HTR-8/SVneo (cell line): ENCODE measurements at places on chromosomes 3 and 15.

- DNase-seq = no peak
Observed at GRCh38 chr15:81516461-81516860, 142.4 kb upstream of the TMC3 start.

- DNase-seq = no peak
Observed at GRCh38 chr15:88648357-88649214, 9.8 kb downstream of the ISG20 start.

DNA sequence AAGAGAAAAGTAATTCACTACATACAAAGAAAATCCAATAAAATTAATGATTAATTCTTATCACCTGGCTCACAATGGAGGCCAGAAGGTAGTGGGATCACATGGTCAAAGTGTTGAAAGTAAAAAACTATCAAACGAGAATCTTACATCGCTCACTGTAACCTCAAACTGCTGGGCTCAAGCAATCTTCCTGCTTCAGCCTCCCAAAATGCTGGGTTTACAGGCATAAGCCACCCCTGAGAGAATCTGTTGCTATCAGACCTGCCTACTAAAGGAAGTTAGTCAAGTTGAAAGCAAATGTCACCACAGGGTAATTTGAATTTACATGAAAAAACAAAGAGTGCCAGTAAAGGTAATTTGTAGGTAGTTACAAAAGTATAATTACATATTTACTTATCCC, 103.3 kb downstream of the PCCB start:
- no peak for DNase-seq

DNA sequence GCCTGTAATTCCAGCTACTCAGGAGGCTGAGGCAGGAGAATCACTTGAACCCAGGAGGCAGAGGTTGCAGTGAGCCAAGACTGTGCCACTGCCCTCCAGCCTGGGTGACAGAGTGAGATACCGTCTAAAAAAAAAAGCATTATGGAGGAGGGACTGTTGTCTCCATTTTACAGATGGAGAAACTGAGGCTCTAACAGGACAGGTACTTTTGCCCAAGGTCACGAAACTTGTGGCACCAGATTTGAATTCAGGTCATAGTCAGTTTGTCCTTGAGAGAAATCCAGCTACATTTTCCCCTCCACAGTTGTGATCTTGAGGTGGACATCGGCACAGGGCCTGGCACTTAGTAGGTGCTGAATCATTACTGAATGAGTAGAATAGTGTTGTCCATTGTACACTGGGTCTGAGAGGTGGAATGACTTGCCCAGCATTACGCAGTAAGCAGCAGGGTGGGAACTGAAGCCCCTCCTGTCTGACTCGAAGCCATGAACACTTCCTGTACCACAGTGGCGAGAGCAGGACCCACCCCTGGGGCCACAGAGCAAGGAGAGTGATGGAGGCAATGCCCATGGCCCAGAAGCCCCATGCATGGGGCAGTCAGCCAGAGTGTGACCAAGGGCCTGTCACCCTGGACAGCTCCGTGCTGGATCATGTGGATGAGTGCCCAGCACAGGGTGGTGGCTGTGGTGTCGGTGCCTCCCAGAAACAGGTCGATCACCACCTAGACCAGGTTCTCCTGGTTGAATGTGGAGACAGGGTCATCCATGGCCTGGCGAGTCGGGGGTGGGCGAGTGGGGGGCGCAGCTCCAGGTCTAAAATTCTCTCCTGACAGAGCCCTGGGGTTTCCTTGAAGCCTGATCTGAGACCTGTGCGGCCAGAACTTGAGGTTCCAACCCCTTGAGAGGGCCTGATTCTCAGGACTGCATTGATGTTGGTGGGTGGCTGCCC, 20.4 kb upstream of the PARL start:
- DNase-seq = no peak

- no peak for DNase-seq
Observed at GRCh38 chr3:188352196-188352927, 198.4 kb downstream of the LPP start.

GRCh38 chr3:195187609-195188425, 83.1 kb downstream of the XXYLT1 start:
- DNase-seq = no peak

DNA sequence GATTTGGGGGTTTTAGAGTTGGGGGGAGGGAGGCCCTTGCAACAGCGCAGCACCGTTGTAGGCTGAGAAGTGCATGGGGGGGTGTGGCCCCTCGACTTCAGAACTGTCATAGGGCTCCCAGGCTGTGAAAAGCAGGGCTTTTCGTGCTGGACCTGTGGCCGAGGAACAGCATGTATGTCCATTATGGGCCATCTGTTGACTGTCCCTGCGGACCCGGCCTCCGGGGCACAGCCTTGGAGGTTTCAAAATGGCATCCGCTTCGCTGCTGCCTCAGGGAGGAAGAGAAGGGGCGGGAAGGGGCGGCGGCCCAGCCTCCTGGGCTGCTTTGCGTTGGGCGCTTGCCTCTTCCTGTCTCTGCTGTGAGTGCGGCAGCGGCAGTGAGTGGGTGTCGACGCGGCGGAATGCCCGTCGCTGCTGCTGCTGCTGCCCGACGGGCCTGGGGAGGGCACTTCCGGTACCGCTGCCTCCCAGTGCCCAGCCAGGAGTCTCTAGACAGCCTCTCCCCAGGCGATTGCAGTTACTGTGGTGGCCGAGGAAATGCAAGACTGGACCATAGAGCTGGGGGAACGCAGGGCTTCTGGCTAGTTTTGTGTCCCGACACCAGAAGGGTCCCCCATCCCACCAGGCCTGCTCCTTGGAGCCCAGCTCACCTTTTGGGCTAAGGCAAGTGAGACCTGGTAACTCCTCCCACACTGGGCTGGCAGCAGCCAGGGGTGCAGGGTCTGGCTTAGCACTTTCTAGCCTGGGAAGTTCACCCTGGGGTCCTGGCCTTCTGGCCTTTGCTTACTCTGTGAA, 1.9 kb downstream of the GNAI2 start:
- peak; percentile 81 for DNase-seq

DNA sequence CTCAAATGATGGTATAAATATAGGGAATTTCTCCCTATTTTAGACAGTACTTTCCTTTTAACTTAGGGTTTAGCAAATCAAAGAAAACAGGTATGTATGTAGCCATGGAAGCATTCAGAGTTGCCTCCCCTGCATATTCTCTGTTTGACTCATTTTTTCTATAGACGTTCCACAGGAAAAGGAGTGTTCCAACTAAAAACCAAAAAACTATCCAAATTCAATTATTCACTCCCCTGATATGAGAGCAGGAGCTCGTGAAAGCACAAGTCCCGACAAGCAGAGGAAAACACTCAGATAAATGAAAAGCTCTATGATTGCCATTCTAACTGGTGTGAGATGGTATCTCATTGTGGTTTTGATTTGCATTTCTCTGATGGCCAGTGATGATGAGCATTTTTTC, 119.5 kb downstream of the FRMD5 start:
- no peak for DNase-seq

DNA sequence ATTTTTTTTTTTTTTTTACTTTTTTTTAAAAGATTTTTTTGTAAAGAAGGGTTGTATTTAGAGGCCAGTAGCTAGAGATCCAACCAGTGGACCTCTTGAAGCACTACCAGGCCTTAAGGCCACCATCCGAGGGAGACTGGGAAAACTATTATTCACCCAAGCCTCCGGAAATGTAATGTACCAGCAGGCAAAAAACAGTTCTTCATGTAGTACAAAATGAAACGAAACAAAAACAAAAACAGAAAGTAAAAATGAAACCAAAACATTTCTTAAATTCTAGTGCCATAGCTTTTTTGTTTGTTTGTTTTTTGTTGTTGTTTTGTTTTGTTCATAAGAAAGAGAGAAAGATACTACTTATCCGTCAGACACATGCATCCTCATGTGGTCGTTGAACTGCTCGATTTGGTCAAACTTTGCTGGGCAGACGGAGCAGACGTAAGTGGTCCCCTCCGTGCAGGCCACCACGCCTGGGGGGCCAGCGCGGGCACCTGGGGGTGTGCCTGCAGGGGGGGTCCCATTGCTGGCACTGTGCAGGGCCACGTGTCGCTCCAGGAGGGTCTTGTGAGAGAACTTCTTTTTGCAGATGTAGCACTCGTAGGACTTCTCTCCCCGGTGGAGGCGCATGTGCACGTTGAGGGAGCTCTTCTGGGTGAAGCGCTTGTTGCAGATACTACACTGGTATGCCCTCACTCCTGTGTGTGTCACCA, 45.0 kb downstream of the TIGIT start:
- DNase-seq = no peak

DNA sequence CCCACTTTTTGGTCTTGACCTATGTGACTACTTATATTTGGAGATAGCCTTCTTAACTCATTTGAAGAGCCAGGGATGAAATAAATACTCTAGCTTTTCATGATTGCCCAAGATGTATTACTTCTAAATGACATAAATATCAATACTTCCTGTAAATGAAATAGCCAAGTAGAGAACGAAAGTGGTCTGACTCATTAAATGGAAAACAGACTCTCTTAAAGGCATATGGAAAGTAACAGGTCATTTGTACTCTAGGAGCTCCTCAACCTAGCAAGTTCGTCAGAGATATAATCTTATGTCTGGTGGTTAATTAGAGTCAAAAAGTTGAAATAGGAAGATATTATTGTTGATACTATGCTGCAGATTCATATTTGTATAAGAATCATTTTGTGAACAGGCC, 1105.4 kb downstream of the TUSC7 start:
- DNase-seq = no peak

GRCh38 chr3:113255854-113256615, 44.7 kb downstream of the BOC start:
- DNase-seq = no peak

- no peak for DNase-seq
Observed at GRCh38 chr3:175398676-175399075, 539.5 kb downstream of the NAALADL2 start.
